Activated T-cell treated with anti-CD3 and anti-CD28 coated beads, Interleukin-2, amount 50 U/mL, for 72 hours (primary cell): ENCODE measurements at places on chromosomes 6 and 20. TPM values are rescaled to one million over a fixed set of nuclear protein-coding genes. Genes with fewer than 3 reads are reported as not detected.

The ZNF133 gene
- 12.5 TPM for total RNA-seq

The SMOC2 gene
- not detected for total RNA-seq

The ALDH8A1 gene
- 5.6 TPM for total RNA-seq

The TGM6 gene
- total RNA-seq, result not detected

GRCh38 chr6:151131324-151132007 is 108.3 kb upstream of the AKAP12 start:
- DNase-seq, result no peak

DNA sequence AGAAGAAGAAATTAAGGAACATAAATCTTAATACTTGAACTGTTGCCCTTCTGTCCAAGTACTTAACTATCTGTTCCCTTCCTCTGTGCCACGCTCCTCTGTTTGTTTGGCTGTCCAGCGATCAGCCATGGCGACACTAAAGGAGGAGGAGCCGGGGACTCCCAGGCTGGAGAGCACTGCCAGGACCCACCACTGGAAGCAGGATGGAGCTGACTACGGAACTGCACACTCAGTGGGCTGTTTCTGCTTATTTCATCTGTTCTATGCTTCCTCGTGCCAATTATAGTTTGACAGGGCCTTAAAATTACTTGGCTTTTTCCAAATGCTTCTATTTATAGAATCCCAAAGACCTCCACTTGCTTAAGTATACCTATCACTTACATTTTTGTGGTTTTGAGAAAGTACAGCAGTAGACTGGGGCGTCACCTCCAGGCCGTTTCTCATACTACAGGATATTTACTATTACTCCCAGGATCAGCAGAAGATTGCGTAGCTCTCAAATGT is 17.1 kb downstream of the IRF4 start:
- DNase-seq, result no peak

- peak; percentile 87 for DNase-seq
These were observed 96.0 kb upstream of the CNKSR3 start for GRCh38 chr6:154606457-154606856.

GRCh38 chr6:84524636-84525035 is 239.8 kb downstream of the TBX18 start:
- DNase-seq, result no peak

GRCh38 chr6:69954733-69955132 is 88.4 kb downstream of the COL19A1 start:
- DNase-seq, result no peak

DNA sequence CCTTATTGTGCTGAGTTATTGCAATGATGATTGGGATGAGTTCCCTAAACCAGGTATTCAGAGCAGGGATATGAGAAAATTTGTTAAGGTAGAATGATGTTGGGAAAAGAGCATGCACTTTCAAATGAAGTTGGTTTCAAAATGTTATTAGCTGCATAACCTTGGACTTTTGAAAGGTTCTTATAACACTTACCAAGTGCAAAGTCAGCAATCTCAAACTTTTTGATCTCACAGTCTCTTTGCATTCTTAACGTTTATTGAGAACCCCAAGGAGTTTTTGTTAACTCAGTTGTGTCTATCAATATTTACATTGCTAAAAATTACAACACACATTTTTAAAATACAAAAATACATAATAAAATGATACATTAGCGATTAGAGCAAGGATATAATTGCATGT is 802.4 kb downstream of the PHF3 start:
- DNase-seq, result no peak

GRCh38 chr20:47181056-47181862 is 175.2 kb downstream of the ZMYND8 start:
- peak; percentile 10 for DNase-seq

DNA sequence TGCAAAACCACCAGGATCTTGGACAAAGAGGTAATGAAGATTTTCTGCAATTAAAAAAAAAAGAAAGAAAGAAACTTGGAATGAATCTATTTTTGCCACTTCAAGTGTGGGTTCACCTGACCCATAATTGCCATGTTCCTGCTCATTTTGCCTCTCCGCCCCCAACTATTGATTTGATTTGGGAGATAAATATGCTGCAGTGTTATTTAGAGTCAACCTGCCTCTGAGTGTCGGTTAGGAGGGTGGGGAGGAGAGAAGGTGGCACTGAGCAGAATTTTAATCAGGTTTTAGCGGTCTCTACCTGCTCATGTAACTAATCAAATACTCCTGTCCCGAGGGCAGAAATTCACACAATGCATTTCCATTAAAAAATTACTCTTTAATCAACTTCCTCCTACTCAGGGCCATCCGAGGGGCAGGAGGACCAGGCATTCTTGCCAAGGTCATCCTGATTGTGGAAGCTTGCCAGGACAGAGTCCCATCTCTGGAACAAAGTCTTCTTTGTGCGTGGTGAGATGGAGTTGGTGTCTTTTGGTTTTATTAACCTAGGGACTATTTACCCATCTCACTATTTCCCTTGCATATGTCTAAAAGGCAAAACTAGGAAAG is 300.1 kb downstream of the CDH26 start:
- DNase-seq, result no peak

GRCh38 chr6:134574491-134574890 is 256.6 kb upstream of the SGK1 start:
- no peak for DNase-seq

- no peak for DNase-seq
These were observed 133.7 kb downstream of the PLCB4 start for GRCh38 chr20:9202420-9203080.

DNA sequence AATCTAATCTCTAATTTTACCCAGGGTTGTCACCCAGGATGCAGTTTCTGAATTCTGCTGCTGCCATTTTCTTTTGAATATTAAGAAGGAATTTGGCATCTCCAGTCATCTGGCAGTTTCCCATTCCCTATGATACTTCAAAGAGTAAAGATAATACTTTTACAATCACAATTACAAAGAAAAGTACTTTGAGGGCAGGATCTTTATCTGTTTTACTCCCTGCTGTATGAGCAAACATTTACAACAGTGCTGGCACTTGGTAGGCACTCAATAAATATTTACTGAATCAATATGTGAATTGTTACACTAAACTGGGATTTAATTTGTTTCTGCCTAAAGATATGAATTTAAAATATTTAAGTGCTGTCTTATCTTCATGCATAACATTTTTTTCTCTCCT is 224.9 kb downstream of the EPHA7 start:
- no peak for DNase-seq

GRCh38 chr6:155543166-155543847 is 87.7 kb upstream of the NOX3 start:
- no peak for DNase-seq

DNA sequence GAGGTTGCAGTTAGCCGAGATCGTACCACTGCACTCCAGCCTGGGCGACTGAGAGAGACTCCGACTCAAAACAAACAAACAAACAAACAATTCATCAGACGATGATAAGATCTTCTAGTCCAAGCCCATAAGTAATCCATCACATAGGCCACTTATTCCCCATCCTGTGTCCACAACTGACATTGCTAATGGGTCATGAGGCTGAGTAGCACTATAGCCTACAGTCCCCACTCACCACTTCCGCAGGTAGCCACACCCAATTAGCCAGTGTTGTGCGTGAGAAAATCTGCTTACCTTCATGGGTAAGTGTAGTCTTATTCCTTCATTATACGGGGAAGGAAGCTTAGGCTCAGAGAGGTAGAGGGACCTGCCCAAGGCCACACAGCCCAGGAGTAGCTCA is 13.1 kb downstream of the JPH2 start:
- DNase-seq, result no peak

DNA sequence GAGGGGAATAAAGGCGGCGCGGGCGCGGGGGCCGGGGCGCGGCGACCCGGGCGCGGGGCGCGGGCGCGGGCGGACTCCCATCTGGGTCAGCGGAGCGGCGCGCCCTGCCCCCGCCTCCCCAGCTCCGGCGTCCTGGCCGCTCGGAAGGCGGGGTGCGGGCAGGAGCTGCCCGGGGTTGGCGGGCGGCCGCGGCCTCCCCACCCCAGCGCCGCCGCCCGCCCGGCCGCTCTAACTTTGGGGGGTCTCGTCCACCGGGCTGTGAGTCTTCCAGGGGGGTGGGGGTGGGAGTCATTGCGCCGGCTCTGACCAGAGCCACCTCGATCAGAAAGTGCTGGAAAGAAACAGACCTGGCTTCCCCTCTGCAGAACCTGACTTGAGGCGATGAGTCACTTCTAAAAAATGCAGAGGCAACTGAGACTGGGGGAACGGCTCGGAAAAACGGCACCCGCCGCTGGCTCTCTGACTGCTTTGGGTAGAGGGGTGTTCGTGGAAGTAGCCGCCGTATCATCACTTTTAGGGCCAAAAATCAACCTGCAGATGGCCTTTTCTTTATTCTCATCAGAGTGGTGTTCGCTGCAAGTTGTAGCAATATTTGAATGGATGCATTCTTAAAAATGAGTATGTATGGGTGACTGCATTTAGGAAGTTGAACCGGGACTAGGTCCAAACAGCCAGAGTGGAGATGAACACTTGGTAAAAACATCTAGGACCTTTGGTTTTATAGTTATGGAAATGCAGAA is 667 bp downstream of the CAP2 start:
- peak; percentile 4 for DNase-seq

DNA sequence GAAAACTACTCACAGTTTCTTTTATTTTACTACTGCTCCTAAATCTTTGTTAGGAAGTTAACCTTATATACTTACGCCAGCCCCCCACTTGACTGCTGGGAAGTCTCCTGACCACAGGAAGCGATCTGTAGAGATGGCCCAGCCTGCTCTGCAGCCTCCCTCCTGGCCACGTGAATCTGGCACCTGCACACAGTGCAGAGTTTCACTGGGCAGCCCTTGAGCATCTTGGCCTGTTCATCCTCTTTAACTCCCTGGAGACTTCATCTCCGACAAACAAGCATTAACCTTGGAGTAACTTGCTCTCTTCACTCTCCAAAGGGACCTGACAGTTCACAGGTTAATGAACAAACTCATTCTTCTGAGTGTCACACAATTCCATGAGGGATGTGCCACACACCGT is 294.1 kb downstream of the BTBD9 start:
- DNase-seq, result no peak
